HS-5 (cell line): ENCODE measurements at places on chromosomes 16 and 17.
A peak's percentile ranks its signal among the peaks of the same experiment; 100 is the strongest.

- no peak for DNase-seq
Observed at GRCh38 chr16:59236804-59237458, 502.8 kb upstream of the GOT2 start.

DNA sequence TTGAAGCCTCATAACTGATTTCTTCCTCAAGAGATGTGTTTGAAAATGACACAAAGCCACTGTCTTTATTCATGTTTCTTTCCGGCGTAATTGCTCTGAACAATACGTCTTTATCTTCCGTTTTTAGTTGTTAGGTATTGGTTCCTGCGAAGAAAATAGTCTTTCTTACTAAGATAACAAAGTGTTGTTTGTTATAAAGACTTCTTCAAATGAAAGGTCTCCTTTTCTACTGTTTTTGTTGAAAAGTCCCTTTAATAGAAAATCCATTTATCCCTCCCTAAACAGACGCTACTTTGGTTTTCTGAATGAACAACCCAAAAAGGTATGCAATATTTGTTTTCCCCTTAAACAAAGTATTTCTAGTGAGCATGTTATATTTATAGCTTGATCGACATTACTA is 469.1 kb downstream of the KCNJ18 start:
- DNase-seq = no peak

- no peak for DNase-seq
Observed at GRCh38 chr16:11681976-11682654, 13.9 kb downstream of the SNN start.

- no peak for DNase-seq
Observed at GRCh38 chr16:70565053-70565452, 41.4 kb downstream of the SF3B3 start.

GRCh38 chr16:79607587-79607986 is 7.0 kb upstream of the MAF start:
- DNase-seq = no peak

GRCh38 chr17:44380767-44381166 is 8.7 kb downstream of the ITGA2B start:
- no peak for DNase-seq

GRCh38 chr17:77555121-77555591 is 403.3 kb upstream of the TNRC6C start:
- DNase-seq = no peak

GRCh38 chr17:278055-278675 is 74.4 kb downstream of the RPH3AL start:
- no peak for DNase-seq

GRCh38 chr16:26644912-26645543 is 421.7 kb upstream of the C16orf82 start:
- no peak for DNase-seq

DNA sequence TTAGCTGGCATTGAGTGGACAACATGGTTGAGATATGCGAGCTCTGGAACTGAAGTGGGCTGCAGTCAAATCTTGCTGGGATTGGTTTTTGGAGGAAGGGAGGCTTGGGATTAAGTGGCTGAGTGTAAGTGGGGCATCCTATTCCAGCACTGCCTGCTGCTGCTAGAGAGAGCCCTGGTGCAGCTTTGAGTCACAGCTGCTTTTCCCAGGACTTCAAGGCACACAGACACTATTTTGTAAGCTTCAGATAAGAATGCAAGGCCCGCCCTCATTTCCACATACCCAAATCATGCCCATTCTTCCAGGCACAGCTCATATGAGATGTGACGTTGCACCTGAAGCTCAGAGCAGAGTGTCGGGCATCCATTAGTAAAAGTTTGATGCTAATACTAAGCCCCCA is 10.2 kb upstream of the MAF start:
- DNase-seq = no peak

DNA sequence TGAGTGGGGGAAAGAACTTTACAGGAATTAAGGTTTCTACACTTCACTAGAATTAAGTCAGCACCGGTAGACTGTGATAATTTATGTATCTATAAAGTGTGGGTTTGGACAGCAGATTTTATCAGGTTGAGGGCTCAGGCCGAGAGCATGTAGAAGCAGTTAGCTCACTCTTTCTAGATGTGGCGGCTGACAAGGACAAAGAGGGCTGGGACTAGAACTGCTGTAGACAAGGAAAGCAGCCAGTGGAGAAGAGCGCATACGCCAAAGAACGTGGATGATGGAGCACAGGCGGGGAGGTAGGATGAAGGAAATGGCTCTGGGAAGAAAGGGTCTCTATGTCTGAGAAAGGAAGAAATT is 504 bp upstream of the GOSR1 start:
- no peak for DNase-seq

GRCh38 chr17:82028246-82028645 is 3.2 kb upstream of the RAC3 start:
- no peak for DNase-seq

GRCh38 chr17:35006961-35007360 is 26.6 kb downstream of the LIG3 start:
- no peak for DNase-seq

DNA sequence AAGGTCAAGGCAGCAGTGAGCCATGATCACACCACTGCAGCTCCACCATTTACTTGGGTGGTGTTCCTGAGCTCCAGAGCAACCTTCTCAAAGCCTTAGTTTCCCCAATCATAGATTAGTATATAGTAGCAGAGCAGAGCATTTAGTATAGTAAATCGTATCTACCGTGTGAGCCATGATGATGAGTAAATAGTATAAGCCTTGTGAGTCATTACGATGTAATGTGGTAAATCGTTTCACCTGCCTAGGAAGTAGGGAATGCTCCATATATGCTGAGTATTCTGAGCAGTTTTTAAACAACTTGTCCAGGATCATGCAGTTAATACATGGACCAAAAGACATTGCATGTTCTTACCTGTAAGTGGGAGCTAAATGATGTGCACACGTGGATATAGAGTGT is 66.4 kb downstream of the SCNN1B start:
- DNase-seq = peak; percentile 9

GRCh38 chr16:79188739-79189122 is 411.8 kb downstream of the MAF start:
- no peak for DNase-seq

- DNase-seq = no peak
Observed at GRCh38 chr17:81182596-81182995, 16.6 kb upstream of the AATK start.

DNA sequence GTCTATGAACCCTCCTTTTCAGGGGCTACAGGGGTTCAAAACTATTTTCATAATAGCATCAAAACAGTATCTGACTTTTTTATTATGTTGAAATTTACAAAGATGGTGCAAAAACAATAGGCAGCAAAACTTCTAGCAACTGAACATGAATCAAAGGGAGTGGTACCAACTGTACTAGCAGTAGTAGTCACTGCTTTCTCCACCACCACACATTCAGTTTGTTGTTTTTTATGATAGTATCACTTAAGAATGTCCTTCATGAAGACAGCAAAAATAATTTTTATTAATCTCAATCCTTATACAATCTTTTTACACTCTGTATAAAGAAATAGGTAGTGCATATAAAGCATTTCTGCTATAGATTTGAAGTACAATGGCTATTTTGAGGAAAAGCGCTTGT is 47.6 kb downstream of the MED13 start:
- DNase-seq = no peak

DNA sequence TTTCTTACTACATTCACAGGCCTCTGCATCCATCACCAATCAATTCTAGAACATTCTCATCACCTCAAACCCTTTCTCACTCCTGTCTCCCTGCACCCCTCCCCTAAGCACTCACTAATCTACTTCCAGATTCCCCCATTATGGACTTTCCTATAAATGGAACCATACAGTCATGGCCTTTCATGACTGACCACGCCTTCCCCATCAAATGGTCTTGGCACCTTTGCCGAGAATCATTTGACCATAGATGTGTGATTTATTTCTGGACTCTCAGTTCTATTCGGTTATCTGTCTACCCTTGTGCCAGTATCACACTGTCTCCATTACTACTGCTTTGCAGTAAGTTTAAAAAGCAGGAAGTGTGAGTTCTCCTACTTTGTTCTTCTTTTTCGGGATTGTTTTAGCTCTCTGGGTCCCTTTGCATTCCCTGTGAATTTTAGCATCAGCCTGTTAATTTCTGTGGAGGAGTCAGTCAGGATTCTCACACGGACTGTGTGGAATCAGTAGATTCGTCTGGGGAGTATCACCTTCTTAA is 27.5 kb downstream of the GTF3C1 start:
- no peak for DNase-seq

DNA sequence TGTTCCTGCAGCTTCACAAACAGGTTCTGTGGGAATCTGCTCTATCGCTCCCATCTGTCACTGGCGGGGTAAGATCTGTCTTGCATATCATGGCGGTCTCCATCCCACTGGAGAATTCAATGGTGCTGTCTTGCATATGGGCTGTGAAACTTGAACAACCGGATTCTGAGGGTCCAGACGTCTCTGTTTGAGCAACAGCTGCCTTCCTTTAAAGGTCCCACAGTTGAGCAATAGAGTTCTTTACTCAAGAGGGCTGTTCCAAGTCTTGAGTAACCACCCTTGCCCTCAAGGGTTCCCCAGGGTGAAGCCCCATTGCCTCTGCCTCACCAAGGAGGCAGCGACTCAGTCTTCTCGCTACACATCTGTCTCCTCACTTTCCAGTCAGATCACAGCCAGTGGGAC is 50.8 kb downstream of the ZFHX3 start:
- DNase-seq = no peak

GRCh38 chr17:63338272-63338671 is 107.8 kb downstream of the CYB561 start:
- DNase-seq = no peak

GRCh38 chr17:13462673-13463124 is 139.0 kb downstream of the HS3ST3A1 start:
- DNase-seq = no peak

DNA sequence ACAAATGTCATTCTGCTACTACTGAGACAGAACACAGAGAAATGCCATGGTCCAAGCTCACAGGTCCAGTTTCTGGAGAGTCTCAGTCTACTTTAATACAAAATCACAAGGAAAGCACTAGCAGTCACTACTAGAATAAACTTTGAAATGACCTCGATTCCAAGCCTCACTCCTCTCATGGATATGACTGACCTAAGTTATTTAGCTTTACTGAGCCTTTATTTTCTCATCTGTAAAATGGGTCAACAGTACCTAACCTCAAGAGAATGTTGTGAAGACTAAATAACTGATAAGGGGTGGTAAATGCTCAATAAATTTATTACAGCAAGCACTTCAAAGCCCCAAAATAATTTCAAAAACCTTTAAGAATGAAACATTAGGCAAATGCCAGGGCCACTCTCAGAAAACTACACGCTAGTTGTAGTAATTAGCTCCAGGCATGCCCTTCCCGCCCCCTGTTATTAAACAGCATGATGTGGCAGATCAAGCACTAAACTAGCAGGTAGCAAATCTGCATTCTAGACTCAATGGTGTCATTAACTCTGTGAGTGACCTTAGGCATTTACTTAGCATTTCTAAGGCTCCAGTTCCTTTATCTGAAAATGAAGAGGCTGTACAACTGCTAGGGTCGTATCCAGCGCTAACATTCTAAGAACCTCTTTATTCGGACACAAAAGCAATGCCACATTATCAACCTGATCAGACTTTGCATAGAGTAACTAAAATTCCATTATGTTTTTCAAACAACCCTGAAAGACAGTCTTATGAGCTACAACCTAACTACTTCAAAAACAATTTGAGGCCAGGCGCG is 8.4 kb downstream of the GSPT1 start:
- no peak for DNase-seq

DNA sequence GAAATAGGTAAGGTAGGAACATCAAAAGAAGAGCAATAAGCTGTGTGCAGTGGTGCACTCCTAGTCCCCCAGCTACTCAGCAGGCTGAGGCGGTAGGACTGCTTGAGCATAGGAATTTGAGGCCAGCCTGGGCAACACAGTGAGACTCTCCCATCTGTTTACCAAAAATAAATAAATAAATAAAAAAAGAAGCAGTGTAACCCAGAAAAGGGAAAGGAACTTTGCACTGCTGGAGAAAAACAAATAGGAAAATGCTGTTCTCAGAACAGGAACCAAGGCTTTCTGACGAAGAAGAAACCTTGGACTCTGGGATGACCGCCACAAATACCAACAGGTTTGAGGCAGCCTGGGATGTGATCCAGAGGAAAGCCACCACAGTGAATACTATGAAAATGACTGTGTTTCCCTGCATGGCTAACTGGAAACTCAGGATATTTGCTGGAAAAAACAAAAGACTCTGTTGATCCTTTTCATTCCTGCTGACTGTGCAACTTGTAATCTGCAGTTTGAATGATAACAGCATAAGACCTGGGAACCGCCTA is 41.2 kb downstream of the TTC19 start:
- DNase-seq = peak; percentile 10

DNA sequence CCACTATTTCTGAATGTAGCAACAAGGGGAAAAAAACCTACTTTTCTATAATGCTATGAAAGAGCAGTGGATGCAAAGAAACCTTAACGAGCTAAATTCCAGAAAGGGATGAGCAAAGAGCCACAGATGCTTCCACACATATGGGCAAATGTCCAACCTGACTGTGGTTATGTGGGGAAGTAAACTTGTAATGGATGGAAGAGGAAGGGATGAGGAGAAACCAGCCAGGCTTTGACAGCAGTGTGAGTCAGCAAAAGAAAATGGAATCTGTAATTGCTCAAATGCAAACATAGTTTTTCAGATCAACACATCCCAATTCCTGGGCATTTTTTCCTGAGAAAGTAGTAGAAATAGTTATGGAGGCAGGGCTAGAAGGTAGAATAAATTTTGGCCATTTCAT is 204.8 kb upstream of the CPHXL start:
- DNase-seq = peak; percentile 96

GRCh38 chr16:57213462-57213861 is 27.3 kb downstream of the RSPRY1 start:
- no peak for DNase-seq

GRCh38 chr17:66634193-66634592 is 200.7 kb upstream of the CACNG5 start:
- no peak for DNase-seq

DNA sequence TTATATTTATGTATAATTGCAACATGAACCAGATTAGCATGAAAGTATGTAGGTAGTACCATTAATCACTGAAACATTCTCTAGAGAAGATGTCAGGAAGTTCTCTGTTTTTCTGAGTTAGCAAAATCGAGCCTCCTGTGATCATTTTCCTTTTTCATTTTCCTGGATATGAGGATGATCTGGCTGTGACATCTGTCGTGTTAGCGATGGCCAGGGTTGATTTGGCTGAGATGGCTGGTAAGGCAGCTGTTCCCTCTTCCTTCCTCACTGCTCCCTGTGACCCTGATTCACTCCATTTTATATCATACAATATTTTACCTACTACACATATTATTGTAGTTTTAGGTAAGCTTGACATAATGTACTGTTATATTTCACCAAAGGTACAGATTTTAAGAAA is 10.3 kb downstream of the CNTNAP4 start:
- no peak for DNase-seq

DNA sequence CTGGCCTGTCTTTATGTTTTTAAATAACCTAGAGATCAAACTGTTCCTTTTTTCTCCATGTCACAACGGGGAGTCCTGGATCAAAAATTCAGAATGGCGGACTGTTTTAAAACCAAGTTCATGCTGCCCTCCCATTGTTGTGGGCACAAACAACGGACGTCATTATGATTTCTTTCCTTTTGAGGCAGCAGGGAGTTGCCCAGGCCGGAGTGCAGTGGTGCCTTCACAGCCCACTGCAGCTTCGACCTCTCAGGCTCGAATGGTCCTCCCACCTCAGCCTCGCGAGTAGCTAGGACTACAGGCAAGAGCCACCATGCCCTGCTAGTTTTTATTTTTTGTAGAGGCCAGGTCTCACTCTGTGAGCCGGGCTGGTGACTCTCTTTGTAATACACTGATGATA is 26.5 kb downstream of the NDE1 start:
- no peak for DNase-seq
